Activated CD8-positive, alpha-beta T cell treated with anti-CD3 and anti-CD28 coated beads for 36 hours (primary cell): ENCODE measurements at places on chromosomes 5 and 9.

- H3K27ac ChIP-seq: no peak overlapping the region
- no peaks in the 10 kb centered on the region for H3K27me3 ChIP-seq
- no peaks in the 10 kb centered on the region for H3K36me3 ChIP-seq
- H3K4me1 ChIP-seq: no peaks in the 10 kb centered on the region
- H3K4me3 ChIP-seq: no peak overlapping the region
These were observed 581.6 kb downstream of the CETN3 start for GRCh38 chr5:89827960-89828359.

DNA sequence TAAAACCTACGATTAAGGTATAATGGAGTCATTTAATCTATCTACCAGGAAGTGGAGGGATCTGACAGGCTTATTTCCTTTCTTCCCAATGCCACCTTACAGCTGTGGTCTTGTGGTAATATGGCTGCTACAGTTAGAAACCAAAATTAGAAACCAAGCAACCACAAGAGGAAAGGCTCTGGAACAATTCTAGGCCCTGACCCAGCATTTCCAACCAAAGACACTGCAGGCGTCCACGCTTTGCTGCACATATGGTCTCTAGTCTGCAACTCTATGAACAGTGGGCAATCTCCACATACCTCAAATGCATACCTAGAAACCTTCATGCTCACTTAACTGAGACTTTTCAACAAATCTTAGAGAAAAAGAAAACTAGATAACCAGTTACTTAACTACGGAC, 339.1 kb downstream of the NFIB start:
- H3K4me1 ChIP-seq: no peaks in the 10 kb centered on the region
- H3K36me3 ChIP-seq: no peaks in the 10 kb centered on the region
- no peak overlapping the region for H3K27ac ChIP-seq
- no peak overlapping the region for H3K4me3 ChIP-seq
- H3K27me3 ChIP-seq: no peaks in the 10 kb centered on the region
- DNase-seq: no peak

GRCh38 chr9:86977205-86977835, 30.0 kb upstream of the GAS1 start:
- no peaks in the 10 kb centered on the region for H3K4me1 ChIP-seq
- no peaks in the 10 kb centered on the region for H3K36me3 ChIP-seq
- no peak overlapping the region for H3K4me3 ChIP-seq
- H3K27me3 ChIP-seq: peaks cover 27% of the 10 kb centered on the region

DNA sequence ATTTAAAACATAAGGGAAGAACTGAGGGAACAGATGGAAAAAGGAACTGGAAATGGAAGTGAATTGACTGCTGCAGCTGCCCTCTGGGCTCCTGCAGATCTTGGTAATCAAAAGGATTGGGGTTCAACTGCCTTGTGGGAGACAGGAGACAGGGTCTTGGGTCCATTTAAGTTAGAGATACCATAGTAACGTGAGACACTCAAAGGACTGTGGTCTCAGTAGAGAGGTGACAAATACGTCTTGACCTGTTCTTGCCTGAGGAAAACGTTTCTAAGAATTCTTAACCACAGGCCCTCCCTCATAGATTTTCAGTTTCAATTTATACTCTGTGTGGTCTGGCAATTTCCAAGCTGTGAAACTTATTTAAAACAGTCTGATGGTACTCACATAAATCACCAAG, 100.8 kb upstream of the DHFR start:
- H3K36me3 ChIP-seq: peaks cover 54% of the 10 kb centered on the region
- peaks cover 70% of the 10 kb centered on the region for H3K4me1 ChIP-seq
- DNase-seq: peak; percentile 41
- H3K27me3 ChIP-seq: no peaks in the 10 kb centered on the region
- peak overlapping the region; percentile 89 for H3K27ac ChIP-seq

DNA sequence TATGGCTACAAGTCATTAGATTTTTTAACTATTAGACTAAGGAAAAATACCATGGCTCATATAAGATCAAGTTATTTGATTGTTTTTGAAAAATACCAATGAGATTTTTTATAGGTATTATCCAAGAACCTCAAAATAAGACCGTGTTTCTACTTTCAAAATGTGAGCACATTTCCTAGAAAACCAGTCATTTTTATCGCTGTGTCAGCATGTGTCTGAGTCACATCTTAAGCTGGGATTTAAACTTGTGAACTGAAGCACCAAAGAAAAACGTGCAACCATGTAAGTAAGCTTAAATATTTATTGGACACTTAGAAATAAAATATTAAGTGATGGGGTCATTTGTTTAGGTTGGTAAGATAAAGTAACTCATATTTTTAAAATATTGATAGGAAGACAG, 1676.0 kb upstream of the NUDT12 start:
- DNase-seq: no peak
- no peaks in the 10 kb centered on the region for H3K27me3 ChIP-seq
- H3K4me1 ChIP-seq: no peaks in the 10 kb centered on the region
- H3K4me3 ChIP-seq: no peak overlapping the region
- H3K27ac ChIP-seq: no peak overlapping the region
- no peaks in the 10 kb centered on the region for H3K36me3 ChIP-seq

DNA sequence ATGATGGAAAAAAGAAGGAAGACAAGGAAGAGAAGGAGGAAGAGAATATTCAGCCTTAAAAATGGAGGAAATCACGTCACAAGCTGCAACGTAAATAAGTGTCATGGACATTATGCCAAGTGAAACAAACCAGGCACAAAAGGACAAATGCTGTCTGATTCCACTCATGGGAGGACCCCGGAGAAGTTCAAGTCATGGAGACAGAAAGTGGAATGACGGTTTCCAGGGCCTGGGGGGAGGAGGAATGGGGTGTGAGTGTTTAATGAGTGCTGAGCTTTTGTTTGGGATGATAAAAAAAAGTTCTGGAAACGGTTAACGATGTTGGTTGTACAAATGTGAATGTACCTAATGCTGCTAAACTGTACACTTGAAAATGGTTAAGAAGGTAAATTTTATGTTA, 439.5 kb downstream of the GADD45G start:
- peaks cover 7% of the 10 kb centered on the region for H3K27me3 ChIP-seq
- no peak overlapping the region for H3K27ac ChIP-seq
- DNase-seq: no peak
- no peaks in the 10 kb centered on the region for H3K36me3 ChIP-seq

DNA sequence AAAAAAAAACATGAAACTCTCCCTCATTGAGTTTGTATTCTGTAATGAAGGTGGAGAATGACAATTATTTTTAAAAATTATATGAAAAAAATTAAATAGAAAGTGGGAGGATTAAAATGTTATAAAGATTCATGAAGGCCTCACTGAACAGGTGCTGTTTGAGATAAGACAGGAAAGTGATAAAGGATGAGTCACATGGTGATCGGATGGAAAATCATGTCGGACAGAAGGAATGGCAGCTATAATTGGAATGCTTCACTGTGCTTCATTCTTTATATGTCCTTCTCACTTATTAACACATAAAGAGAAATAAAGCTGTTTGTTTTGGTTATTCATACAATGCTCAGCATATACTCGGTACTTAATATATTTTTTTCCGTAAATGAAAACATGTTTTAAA, 464.5 kb upstream of the RGMB start:
- no peak for DNase-seq
- no peaks in the 10 kb centered on the region for H3K36me3 ChIP-seq
- H3K4me3 ChIP-seq: no peak overlapping the region

- H3K36me3 ChIP-seq: peaks cover 47% of the 10 kb centered on the region
- DNase-seq: no peak
- H3K27ac ChIP-seq: no peak overlapping the region
- H3K27me3 ChIP-seq: no peaks in the 10 kb centered on the region
- H3K4me1 ChIP-seq: peaks cover 81% of the 10 kb centered on the region
These were observed 13.9 kb downstream of the RAB14 start for GRCh38 chr9:121187636-121188305.

DNA sequence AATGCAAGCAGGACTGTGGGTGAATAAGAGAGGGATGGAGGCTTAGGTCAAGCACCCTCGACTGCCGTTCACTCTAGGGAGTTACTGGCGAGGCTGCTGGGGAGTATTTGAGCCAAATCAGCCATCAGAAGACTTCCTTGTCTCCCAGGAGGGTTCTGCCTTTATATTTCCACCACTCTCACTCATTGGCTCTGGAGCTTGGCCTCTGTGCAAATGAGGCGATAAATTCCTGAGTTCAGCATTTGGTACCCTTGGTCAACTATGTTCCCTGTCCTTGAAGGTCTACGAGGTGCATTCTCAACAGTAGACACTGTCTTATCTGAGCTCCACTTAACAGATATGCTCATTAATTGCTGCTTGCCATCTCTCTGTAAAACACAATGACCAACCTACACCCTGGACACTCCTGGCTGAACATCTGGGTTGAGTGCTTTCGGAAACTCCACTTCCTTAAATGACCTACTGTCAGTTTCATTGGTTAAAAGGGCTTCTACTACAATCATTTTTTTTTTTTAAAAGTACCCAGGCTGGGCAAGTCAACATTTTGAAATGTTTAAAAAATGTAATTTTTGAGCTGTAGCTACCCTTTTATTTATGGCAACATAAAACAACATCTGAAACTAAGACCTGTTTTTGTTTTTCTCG, 153.2 kb downstream of the NTRK2 start:
- no peak for DNase-seq
- no peak overlapping the region for H3K4me3 ChIP-seq
- no peaks in the 10 kb centered on the region for H3K27me3 ChIP-seq
- no peaks in the 10 kb centered on the region for H3K4me1 ChIP-seq
- no peaks in the 10 kb centered on the region for H3K36me3 ChIP-seq
- no peak overlapping the region for H3K27ac ChIP-seq

- no peak for DNase-seq
- H3K4me3 ChIP-seq: no peak overlapping the region
- H3K27me3 ChIP-seq: peaks cover 10% of the 10 kb centered on the region
These were observed 90.5 kb downstream of the TLE1 start for GRCh38 chr9:81598811-81599210.

DNA sequence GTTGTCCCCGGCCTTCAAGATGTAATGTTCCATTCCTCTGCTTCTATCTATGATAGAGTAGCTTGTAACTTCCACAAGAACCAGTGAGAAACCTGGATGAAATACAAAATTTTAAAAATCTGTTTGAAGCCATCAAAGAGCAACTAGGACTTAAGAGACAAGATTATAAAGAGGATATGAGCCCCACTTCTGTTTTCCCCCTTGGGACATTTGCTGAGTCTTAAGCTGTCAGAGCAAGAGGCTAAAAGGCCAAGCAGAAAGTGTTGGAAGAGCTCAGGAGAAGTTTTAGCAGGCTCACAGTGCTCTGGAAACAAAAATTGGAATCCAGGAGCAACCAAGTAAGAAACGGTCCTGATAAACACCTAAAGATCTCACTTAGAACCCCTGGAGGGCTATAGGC, 76.1 kb downstream of the ADRB2 start:
- no peak overlapping the region for H3K27ac ChIP-seq
- H3K4me1 ChIP-seq: peaks cover 7% of the 10 kb centered on the region
- no peaks in the 10 kb centered on the region for H3K36me3 ChIP-seq
- H3K27me3 ChIP-seq: peaks cover 1% of the 10 kb centered on the region
- no peak for DNase-seq
- H3K4me3 ChIP-seq: no peak overlapping the region

- peaks cover 51% of the 10 kb centered on the region for H3K27me3 ChIP-seq
- DNase-seq: peak; percentile 64
- H3K27ac ChIP-seq: no peak overlapping the region
- H3K4me1 ChIP-seq: peaks cover 10% of the 10 kb centered on the region
- no peak overlapping the region for H3K4me3 ChIP-seq
These were observed 42.4 kb downstream of the PAX5 start for GRCh38 chr9:36991516-36992134.

- no peak for DNase-seq
- H3K4me3 ChIP-seq: no peak overlapping the region
- no peaks in the 10 kb centered on the region for H3K27me3 ChIP-seq
- H3K4me1 ChIP-seq: peaks cover 41% of the 10 kb centered on the region
- H3K36me3 ChIP-seq: peaks cover 14% of the 10 kb centered on the region
- no peak overlapping the region for H3K27ac ChIP-seq
These were observed 9.1 kb downstream of the FNIP1 start for GRCh38 chr5:131787736-131788135.

DNA sequence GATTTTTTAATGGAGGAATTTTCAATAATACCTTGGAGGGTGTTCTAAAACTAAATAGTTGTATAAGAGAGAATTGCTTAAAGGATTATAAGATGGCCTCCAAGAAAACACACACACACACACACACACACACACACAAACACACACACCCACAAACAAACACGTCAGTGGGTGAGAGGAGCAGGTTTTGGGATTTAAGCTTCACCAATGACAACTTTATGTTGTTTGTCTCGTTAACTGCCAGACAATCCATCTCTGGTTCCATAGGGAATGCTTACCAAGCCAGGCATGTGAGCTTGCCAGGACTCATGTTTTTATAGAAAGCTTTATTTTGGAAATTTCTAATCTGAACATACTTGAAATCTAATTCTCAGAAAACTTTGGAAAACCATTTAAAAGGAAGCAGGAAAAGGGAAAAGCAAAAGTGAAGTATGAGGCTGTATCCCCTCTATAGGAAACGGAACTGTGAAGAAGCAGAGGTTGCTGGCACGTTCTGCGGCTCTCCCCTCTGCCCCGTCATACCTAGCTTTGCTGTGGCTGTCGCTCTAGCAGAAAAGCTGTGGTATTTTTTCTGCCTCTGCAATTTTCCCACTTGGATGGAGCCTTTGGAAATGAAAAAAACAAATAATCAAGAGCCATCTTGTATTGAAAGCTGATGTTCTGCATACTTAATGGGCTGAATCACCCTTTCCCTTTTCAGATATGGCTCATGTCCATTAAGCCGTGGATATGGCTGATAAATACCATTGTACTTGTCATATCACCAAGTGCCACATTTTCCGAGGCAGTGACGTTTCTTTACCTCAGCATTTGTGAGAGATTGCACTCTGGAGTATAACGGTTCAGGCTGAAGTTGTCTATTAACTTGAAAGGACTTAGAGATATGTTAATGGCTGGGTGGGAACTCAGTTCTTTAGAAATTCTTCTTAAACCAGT, 112.7 kb downstream of the NTRK2 start:
- no peak overlapping the region for H3K4me3 ChIP-seq
- H3K4me1 ChIP-seq: no peaks in the 10 kb centered on the region
- H3K27me3 ChIP-seq: peaks cover 10% of the 10 kb centered on the region
- H3K36me3 ChIP-seq: no peaks in the 10 kb centered on the region
- H3K27ac ChIP-seq: no peak overlapping the region
- DNase-seq: no peak

DNA sequence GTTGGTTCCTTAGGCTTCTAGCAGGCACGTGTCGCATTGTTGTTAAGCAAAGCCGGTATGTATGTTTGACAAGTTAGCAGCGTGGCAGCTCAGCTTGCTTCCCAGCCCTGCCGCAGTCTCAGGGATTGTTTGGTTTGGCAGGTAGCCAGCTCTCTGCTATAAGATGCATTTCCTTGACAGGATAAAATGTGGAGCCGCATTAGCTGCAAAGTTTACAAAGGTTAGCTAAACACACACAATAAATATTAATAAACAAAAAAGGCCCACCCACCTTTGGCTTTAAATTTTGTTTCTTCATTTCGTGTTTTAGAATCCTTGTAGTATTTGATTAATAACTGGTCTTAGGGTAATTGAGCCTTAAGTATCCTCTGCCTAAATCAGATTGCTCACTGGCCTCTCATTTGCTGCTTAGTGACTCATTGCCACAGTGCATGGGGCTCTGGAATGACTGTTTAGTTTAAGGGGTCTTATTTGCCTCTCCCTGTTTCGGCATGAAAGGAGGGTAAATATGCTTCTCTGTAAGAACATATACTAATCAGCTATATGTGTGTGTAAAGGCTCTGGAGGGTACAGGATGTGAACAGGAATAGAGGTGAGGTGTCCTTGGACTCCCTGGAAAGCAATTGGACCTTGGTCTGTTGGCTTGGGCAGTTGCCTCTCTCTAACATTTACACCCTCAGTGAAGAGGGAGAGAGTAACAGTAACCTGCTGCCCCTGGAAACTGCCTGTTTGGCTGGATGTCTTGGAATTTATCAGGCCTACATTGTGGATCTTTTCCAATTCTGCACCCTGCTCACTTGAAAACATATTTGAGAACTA, 122.0 kb downstream of the GDNF start:
- no peak for DNase-seq
- H3K4me3 ChIP-seq: no peak overlapping the region
- H3K36me3 ChIP-seq: peaks cover 13% of the 10 kb centered on the region
- no peak overlapping the region for H3K27ac ChIP-seq
- no peaks in the 10 kb centered on the region for H3K27me3 ChIP-seq
- H3K4me1 ChIP-seq: peaks cover 21% of the 10 kb centered on the region
